ENCODE measurements at places on chromosomes 11 and 22.
A peak's percentile ranks its signal among the peaks of the same experiment; 100 is the strongest.

DNA sequence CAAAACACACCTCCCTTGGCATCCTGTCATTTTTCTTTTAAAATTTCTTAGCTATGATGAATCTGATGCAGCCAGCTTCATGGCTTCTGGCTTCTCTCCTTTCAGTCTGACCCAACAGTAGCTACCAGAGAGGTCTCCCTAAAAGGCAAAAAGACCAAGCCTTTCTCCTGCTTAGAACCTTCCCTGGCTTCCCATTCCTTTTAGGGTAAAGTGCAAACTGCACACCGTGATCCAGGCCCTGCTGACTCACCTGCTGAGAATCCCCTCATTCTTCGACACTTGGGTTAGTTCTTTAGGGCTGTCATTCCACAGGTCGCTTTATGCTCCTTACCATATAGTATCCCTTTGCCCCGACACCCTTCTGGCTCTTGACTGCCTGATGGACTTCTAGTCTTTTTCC is 362.4 kb downstream of the MIAT start:
- no peak for DNase-seq

DNA sequence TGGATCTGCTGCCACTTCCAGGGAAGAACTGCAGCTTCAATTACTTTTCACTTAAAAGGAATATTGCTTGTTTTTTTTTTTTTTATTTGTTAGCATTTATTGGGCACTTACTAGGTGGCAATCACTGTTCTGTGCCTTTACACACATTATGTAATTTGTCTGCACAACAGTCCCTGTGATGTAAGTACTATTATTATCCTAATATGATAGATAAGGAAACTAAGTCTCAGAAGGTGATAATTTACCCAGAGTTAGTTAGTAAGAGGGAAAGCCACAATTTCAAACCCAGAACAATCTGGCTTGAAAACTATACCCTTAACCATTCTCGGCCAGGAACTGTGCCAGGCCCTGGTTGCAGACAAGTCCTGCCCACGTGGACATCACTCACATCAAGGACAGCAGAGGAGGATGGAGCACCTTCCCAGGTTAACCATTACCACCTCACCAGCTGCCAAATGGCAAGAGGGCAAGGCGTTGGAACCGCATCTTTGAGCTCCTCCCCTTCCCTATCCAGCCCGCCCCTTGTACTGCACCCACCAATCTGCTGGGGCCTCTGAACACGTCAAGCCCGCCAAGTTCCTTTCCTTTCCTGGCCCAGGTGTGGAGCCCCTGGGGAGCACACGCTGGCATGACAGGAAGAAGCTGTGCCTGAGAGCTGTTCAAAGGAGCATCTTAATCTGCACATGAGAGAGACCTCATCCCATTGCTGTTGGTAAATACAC is 78.4 kb downstream of the NAV2 start:
- DNase-seq: no peak

DNA sequence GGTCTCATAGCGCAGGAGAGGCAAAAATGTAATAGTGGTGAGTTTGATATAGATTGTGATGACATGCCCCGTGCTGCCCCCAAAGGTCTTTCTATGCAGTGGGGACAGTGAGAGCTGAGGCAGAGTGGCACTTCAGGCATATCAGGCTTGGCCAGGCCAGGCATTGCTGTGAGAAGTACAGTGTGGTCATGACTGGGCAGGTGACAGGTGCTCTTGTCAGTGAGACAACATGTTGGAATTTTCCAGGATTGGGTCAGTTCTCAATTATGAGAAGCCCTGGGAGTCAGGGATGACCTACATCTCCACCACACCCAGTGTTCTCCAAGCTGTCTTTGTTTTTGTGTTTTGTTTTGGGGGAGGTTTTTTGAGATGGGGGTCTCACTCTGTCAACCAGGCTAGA is 3.7 kb downstream of the SNAP29 start:
- DNase-seq: no peak

- DNase-seq: no peak
These were observed 89.3 kb upstream of the AMOTL1 start for GRCh38 chr11:94678901-94679300.

- no peak for DNase-seq
These were observed 479.8 kb downstream of the OPCML start for GRCh38 chr11:133052537-133052936.

DNA sequence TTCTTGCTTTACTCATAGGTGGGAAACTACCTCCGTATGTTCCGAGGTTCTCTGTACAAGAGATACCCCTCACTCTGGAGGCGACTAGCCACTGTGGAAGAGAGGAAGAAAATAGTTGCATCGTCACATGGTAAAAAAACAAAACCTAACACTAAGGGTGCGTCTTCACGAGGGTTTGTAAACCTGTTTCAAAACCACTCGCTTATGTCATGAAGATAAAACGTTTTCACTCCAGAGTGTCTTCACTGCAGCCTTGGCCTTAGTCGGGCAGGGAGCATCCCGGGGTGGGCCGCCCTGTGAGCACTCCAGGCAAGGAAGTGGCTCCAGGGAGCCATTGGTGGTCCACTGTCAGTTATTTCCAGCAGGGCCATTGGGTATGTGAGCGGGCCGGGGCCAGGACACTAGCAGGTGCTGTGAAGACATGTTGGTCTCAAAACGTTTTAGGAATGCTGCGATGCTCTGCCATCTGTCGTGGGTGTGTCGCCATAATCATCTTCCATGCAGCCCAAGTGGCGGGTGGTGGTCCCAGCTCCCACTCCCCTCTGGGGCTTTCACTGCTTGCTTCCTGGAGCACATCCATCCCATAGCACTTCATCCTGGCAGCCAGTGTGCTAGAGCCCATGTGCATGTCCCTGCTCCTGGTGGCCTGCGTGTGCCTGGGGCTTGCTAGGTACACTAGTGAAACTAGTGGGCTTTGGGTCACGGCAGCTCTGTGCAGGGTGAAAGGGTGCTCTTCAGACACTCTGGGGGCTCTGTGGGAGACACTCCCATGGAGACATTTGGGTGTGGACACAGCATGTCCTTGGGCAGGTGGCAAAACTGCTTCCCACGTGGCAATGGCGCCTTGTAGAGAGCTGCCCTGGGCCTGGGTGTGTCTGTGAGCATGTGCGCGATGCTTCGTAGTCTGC is 5.2 kb downstream of the SMARCB1 start:
- no peak for DNase-seq

GRCh38 chr11:60175860-60176275 is 7.0 kb downstream of the MS4A6A start:
- no peak for DNase-seq

DNA sequence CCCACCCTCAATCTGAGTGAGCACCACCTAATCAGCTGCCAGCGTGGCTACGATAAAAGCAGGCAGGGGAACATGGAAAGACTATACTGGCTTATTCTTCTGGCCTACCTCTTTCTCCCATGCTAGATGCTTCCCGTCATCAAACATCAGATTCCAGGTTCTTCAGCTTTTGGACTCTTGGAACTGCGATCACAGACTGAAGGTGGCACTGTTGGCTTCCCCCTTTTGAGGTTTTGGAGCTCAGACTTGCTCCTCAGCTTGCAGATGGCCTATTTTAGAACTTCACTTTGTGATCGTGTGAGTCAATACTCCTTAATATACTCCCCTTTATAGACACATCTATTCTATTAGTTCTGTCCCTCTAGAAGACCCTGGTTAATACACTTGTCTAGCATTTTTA is 543.7 kb upstream of the RAG2 start:
- no peak for DNase-seq

GRCh38 chr11:7619322-7619721 is 54.0 kb downstream of the CYB5R2 start:
- DNase-seq: no peak

DNA sequence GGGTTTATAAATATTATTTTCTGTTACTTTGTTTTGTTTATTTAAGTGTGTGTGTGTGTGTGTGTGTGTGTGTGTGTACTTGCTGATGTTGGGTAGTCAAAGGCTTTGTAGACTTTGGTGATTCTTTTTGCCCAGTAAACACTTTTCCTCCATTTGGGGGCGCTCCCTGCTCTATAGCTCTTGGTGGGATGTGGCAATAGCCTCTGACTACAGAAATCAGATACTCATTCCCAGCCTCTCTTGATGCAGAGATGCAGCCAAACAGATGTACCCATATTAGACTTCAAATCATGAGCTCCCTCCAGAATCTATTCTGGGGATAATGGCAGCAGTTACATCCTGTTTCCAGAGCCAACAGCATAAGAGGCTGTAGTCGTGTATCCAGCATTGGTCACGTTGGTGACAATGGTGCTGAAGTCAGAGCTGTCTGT is 33.4 kb upstream of the APOL5 start:
- DNase-seq: no peak

- no peak for DNase-seq
These were observed 303.9 kb downstream of the ETS1 start for GRCh38 chr11:128283451-128283850.

DNA sequence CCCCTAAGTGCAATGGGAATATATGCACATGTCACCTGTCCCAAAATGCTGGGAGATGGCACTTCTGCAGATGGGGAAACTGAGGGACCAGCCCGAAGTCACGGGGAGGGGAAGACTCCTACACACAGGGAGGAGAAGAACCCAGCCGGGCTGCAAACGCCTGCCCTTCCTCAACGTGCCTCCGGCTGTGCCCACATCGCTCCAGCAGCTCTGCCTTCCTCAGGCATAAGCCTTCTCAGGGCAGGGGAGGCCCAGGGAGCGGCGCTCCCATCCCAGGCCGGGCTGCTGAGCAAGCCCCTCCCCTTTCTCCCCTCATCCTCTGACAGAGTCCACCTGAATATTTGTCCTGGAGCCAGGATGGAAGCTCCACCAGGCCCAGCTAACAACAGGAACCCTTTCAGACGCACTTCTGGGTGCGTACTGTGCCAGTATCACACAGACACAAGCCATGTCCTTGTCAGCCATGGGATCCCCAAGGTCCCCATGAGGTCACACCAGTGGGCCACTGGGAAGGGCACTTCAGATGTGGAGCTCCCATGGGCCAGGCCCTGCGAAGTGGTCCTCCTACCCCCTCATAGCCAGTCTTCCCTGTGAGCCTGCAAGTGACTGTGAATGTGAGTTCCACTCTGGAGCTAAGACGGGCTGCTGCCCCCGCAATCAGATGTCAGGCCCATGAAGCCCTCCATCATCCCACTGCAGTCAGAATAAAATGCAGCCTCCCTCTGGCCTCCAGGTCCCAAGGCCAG is 2.5 kb upstream of the CD81 start:
- peak; percentile 55 for DNase-seq

GRCh38 chr11:108931168-108931567 is 266.3 kb downstream of the DDX10 start:
- no peak for DNase-seq

DNA sequence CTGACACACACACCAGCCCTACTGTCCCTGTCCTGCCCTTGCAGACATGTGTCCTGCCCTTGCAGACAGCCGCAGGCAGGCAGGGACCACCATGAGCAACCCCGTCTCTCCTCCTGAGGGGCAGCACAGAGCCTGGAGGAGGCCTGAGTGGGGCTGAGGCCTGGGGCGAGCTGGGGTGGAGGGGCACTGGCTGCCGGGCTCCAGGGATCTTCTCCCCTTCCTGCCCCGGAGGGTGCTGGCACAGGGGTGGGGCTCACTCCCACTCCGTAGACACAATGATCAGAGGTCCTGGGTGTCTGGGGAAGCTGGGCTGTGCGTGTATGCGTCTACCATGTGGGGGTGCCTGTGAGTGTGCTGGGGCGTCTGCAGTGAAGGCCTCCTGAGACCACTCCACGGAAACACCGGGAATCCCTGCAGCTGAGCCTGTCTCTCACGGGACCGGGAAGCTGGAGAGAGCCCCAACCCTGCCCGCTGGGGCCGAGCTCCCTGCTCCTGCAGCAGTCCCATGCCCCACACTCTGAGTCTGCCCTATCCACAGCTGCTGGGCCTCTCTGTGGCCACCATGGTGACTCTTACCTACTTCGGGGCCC is 588 bp downstream of the TSPAN32 start:
- DNase-seq: no peak

- DNase-seq: no peak
These were observed 16.6 kb upstream of the AMPD3 start for GRCh38 chr11:10438458-10438857.
